ENCODE measurements at places on chromosomes 3 and 15.

DNA sequence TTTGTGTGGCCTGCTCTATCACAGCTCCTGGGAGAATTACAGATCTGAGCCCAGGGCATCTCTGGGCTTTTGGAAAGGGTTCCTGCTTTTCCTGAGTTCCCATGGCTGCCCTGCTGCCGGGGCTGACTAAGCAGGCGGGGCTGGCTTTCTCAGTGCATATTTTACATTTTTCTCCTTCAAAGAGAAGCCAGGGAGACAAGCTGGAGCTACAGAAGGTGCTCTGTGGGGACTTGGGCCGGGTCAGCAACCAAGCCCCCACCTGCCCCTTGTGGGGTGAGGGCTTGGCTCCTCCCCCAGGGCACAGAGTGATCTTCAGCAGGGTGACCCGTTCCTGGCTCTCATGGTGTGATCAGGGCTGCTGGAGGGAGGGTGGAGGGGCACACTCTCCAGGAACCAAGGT, 17.4 kb downstream of the ABTB1 start:
- no peak for DNase-seq

- no peak for DNase-seq
Measured at GRCh38 chr3:172289583-172289982, 158.7 kb downstream of the GHSR start.

DNA sequence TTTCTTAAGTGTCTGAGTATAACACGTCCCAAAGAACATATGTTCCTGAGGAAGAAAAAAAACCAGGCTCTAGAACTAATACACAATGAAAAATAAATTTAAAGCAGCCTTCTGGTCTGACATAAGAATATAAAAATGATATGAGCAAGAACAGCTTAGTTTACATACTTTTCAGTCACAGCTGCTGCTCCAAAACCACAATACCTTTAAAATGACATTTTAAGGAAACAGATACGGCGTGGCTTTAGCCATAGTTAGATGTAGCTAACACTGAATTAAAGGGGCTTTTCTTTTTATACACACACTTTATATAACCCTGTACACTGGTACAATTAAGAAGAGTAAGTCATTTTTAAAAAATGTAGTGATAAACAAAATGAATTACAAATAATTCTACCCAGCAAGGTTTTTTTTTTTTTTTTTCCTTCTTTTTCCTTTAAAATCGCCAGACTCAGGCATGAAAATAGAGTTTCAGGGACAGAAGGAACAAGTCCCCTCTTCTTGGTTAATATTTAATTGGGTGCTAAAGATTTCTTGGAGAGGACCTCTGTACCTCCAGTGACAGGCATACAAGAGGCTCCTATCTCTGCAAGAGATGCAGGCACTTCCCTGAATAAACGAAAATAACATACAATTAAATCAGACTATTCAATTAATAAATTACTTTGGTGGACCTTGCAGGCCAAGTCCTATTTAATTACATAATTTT, 265.6 kb downstream of the FOXP1 start:
- DNase-seq: no peak

GRCh38 chr15:72033285-72033684, 84.7 kb downstream of the MYO9A start:
- DNase-seq: no peak

GRCh38 chr3:9155028-9155427, 94.4 kb downstream of the SRGAP3 start:
- no peak for DNase-seq

DNA sequence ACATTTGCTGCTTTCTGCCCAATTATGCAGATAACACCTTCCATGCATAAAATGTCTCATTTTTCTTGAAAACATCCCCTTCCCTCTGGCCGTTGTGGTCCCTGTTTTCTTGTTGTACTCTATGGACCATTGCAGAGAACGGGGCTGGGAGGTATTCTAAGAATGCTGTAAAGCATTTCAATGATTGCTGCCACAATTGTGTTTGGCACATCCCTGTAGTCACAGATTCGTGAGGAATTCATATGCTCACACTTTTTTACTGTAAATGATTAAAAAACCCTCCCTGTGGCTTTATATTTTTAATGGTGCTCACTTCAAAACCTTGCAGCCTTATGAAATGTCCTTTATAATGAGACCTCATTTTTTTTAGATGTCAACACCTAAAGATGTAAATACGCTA, 207.2 kb upstream of the GBE1 start:
- no peak for DNase-seq

GRCh38 chr3:32374788-32375595, 16.7 kb upstream of the CMTM7 start:
- peak; percentile 73 for DNase-seq

GRCh38 chr15:67885861-67886260, 46.0 kb upstream of the RNU6-1 start:
- no peak for DNase-seq

GRCh38 chr15:61654002-61654740, 406.1 kb downstream of the VPS13C start:
- DNase-seq: no peak

DNA sequence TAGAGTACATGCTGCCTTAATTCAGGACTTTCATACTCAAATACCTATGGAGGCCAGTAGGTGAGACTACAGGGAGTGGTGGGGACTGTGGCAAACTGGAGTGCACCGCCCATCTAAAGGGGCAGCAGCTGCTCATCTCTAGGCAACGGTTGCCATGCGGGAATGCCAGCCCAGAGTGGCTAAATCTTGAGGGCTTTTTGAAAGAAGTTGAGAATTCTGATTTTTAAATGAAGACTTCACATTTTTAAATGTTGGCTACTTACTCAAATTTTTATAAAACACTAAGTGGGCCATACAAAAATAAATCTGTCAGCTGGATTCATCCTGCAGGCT, 90.8 kb upstream of the PRR23E start:
- DNase-seq: no peak

GRCh38 chr3:65979731-65980130, 59.0 kb downstream of the MAGI1 start:
- no peak for DNase-seq

Measured in stimulated activated CD4-positive, alpha-beta T cell treated with anti-CD3 and anti-CD28 coated beads, Interleukin-15, amount 100 ng/mL, for 24 hours (primary cell).